ENCODE measurements at places on chromosomes 12 and 14. TPM values are rescaled to one million over a fixed set of nuclear protein-coding genes. Genes with fewer than 3 reads are reported as not detected.

DNA sequence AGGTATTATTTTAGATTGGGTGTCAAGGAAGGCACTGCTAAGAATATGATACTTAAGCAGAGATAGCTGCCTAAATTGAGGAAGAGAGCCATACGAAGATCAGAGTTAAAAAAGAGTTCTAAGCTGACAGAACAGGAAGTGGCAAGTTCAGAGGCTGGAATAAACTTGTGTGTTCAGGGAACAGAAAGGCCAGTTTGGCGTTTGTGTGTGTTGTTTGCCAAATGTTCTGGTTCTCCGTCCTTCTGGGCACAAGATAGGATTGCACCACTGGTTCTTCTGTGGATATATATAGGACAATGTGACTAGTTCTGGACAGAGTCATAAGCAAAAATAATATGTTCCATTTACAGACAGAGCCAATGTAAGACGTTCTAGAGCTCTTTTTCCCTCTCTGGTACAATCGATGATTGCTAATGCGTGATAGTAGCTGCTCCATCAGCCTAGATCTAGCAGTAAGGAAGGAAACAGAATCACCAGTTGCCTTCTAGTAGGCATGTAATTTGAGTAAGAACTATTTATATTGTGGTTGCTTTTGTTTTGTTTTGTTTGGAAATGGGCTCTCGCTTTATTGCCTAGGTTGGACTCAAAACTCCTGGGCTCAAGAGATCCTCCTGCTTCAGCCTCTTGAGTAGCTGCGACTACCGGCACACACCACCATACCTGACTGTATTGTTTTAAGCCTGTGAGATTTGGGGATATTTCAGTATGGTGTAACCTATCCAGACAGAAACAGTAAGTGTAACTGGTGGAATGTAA lies 7.4 kb downstream of the BBS10 start:
- no peak for DNase-seq

GRCh38 chr12:104864668-104865067 lies 93.4 kb downstream of the SLC41A2 start:
- DNase-seq, result no peak

- peak; percentile 78 for DNase-seq
These were observed 115.1 kb upstream of the PCED1B start for GRCh38 chr12:46963977-46964971.

DNA sequence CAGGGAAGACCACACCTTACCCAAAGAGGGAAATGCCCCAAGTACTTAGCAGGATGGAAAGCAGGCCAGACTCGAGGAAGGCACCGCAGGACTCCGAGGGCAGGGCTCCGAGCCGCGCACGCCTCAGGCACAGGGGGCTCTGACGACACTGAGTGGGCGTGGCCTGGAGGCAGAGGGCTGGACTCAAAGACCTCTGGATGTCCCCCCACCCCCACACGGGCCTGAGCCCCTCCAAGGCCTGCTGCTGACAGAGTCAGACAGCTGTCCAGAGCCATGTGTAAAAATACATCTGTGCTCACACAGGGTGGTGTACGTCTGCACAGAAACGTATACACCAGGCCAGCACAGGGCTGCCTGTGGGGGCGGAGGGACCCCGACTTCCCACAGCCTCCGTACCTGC lies 1.4 kb downstream of the AKT1 start:
- peak; percentile 82 for DNase-seq

GRCh38 chr12:121159467-121160307 lies 27.0 kb downstream of the P2RX7 start:
- no peak for DNase-seq

DNA sequence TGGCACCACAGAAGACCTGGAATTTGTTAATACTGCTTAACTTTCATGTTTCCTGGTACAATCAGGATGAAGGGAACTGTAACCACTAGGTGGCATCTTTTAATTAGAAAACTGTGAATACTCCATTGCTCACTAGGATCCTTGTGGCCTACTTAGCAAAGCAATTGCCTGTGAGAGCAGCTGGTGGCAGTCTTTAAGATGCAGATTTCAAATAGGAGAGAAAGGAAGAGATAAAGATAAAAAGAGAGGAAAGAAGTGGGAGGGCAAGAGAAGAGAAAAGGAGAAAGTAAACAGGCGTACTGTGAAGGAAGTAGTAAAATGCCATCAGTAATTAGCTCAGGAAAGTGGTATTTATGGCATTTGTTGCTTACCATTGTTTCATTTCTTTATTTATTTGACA lies 114.5 kb downstream of the RAD51B start:
- peak; percentile 70 for DNase-seq

- no peak for DNase-seq
These were observed 100.0 kb upstream of the LHX5 start for GRCh38 chr12:113571713-113572112.

- no peak for DNase-seq
These were observed 59.5 kb downstream of the IFNG-AS1 start for GRCh38 chr12:68048648-68049297.

DNA sequence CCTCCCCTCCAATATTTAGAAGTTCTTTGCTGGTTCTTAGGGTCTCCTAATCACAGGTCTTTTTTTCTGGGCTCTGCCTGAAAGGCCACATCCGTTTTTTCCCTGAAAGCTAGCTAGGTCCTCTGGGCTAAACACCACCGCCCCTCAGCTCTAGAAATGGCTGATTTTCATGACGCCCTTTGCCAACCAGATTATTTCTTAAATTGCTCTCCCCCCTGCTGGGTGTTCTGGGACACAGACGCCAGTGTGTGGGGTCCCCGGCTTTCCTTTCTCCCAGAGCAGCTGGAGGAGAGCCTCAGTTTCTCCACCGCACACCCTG lies 45.3 kb upstream of the ATP23 start:
- peak; percentile 8 for DNase-seq

- DNase-seq, result peak; percentile 55
These were observed 22.8 kb downstream of the TPCN1 start for GRCh38 chr12:113244047-113244460.

- no peak for DNase-seq
These were observed 5.5 kb downstream of the RNASE1 start for GRCh38 chr14:20797164-20797563.

DNA sequence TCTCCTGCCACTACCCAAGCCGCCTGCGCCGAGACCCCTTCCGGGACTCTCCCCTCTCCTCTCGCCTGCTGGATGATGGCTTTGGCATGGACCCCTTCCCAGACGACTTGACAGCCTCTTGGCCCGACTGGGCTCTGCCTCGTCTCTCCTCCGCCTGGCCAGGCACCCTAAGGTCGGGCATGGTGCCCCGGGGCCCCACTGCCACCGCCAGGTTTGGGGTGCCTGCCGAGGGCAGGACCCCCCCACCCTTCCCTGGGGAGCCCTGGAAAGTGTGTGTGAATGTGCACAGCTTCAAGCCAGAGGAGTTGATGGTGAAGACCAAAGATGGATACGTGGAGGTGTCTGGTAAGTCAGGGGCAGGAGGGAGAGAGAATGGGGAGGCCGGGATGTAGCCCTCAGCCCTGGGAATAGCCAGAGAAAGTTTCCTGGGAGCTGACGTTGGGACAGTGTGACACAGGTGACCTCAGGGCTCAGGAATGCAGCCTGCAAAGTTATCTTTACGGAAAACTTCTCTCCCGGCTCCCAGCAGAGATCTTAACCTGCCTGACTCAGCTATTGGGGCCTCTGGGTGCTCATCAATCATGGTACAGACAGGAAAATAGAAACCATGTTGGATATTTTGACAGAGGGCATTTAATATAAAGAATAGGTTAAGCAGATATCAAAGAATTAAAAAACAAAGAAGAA lies 747 bp downstream of the HSPB8 start:
- peak; percentile 44 for DNase-seq

GRCh38 chr12:47825173-47825639 lies 5.5 kb upstream of the HDAC7 start:
- no peak for DNase-seq

- no peak for DNase-seq
These were observed 21.7 kb downstream of the ABCD4 start for GRCh38 chr14:74281069-74281468.

DNA sequence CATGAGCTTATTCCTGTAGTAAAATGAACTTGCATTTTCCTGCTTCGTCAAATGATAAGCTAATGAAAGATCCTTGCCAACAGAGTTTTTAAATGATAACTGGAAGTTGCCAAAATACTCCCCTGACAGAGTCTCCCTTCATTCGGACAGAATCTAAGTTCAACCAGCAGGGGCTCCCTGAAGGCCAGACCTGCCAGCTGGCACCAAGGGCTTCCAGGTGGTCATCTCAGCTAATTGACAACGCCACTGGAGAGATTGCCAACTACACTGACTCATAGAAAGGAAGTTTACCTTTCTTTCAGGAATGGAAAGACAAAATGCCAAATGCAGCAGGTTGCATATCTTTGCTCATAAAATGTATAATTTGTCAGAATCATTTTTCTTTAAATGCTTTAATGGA lies 462.8 kb downstream of the GXYLT1 start:
- DNase-seq, result no peak

DNA sequence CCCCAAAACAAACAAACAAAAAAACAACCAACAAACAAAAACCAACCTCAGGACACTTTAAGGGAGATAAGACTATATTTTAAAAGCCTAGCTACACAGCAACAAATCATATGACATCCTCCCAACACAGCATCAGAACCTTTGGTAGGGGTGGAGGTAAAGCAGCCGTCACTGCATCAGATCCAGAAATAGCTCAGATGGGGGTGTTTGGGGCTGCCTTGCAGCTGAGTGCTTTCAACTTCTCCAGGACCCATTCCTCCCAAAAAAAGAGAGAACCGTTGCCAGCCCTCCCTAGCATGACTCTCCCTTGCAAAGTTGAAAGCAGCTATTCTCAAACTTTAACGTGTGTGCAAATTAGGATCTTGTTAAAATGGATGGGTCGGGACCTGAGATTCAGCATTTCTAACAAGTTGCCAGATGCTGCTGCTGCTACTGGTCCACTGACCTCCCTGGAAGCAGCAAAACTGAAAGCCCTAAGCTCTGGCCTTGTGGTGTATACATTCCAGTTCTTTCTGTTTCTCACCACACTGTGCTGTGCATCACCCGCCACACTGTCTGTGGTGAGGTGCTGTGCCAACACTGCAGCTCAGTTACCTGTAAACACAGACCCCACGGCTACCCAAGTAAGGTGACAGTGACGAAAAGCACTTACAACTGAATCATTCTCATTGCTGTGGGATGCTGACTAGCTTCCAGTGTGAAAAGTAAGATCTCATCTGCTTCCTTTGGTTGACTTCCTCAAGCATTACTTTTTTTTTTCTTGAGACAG lies 54.0 kb downstream of the SLC38A1 start:
- no peak for DNase-seq

- DNase-seq, result no peak
These were observed 583.7 kb upstream of the USP15 start for GRCh38 chr12:61676520-61676919.

DNA sequence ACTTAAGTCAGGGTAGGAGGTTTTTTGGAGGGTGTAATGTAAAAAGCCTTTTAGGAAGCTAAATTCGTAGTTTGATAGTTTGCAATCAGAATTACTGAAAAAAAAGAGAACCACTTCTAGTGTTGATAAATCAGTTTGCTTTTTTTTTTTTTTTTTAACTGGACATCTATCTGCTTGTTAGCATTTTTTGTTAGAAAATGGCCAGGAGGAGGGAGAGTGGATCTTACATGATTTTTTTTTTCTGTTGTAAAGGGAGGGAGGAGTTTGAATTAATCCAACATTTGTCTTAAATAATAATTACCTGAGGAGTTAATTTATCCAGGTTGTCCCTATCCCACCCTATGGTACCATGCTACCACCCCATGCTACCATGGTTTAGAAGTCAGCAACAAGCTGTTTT lies 1.2 kb downstream of the FBXO34 start:
- no peak for DNase-seq

GRCh38 chr12:128415036-128415560 lies 148.1 kb downstream of the TMEM132C start:
- no peak for DNase-seq

DNA sequence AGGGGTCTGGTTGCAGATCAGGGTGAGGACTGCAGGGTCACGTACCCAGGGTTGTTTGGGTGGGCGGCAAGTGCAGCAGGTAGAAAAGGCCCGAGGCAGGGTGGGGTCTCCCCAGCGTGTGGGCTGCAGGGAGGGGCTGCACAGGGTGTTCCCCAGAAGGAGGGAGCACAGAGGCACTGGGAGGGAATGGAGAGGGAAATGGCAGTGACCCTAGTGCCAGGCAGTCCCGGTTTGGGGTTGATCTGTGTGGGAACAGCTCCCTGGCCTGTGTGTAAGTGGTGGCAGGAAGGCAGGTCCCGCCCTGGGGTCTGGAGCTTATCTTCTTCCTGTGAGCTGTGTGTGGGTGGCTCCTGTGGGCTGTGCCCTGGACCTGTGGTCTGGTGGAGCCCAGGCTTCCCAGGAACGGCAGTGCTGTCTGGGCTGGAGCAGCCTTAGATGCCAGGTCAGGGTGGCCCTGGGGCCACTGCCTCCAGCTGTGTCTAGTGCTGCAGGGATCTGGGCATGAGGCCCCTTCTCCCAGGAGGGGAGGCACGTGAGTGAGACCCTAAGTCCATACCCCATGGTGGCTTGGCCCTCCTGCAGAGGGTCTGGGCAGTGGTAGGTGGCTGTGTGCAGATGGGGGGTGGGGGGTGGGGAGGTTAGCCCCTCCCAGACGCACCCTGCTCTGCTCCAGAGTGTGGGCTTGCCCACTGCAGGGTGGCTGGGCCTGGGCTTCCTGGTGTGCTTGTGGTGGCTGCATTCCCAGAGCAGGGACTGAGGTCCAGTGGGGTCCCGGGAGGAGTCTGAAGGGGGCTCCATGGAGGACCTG lies 363.5 kb downstream of the TMEM121 start:
- DNase-seq, result no peak

DNA sequence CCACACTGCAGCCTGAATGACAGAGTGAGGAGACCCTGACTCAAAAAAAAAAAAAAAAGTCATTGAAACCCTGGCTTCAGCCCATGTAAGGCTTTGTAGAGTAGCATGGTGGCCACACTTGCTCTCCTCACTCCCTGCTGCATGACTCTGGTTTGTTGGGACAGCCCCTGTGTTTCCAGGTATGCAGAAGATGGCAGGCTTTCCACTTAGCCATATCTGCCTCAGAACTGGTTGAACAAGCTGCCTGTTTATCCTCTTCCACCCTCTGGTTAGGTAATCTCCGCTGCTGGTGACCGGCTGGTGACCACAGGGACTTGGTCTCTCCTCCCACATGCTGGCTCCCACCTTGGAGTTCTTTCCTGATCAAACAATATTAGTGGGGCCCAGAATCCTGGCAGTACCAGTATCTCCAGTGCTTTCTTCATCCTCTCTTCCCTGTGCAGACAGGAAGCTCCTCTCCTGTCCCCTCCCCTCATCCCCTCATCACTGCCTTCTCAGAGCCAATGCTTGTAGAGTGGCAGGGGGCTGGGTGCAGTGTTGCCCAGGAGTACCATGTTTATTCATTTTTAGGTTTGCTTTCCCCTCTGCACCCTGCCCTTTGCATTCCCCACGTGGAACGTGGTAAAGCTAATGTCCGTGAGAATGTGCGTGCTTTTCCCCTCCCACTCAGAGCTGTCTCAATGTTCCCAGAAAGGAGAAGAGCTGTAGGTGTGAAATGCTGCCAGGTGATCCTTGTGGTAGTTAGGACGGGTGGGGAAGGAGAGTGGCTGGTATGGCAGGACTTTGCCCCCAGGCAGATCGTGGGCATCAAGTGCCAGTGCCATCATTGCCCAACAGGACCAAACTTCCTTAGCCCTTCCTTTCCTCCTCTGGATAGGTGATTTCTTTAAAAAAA lies 11.3 kb downstream of the ABHD12B start:
- DNase-seq, result no peak

SYCP3 gene
- total RNA-seq, result not detected

Measured in cardiac muscle cell (in vitro differentiated cells and primary cell).